HT-29 (cell line): ENCODE measurements at places on chromosomes 5 and 9.
A peak's percentile ranks its signal among the peaks of the same experiment; 100 is the strongest.

DNA sequence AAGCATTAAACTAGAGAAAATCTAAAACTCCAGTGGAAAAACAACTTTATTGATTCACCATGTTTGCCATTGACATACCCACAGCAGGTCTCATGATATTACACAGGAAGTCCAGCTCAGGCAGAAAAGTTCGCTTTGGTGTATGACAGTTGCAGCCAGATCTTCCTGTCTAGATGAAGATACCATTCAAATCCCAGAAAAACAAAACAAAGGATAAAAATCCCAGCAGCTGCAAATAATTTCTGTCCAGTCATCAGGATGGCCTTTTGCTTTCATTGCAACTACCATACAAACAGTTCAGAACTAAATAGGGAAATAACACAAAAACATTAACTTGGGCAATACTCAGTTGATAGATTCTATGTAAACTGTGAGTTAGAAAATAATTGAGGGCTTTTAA lies 136.0 kb upstream of the NREP start:
- DNase-seq = no peak

GRCh38 chr9:113511856-113512761 lies 48.6 kb downstream of the RGS3 start:
- no peak for DNase-seq

- no peak for DNase-seq
Measured at GRCh38 chr5:3412146-3412545, 183.5 kb upstream of the IRX1 start.

GRCh38 chr9:120486347-120486746 lies 93.6 kb downstream of the CDK5RAP2 start:
- no peak for DNase-seq

DNA sequence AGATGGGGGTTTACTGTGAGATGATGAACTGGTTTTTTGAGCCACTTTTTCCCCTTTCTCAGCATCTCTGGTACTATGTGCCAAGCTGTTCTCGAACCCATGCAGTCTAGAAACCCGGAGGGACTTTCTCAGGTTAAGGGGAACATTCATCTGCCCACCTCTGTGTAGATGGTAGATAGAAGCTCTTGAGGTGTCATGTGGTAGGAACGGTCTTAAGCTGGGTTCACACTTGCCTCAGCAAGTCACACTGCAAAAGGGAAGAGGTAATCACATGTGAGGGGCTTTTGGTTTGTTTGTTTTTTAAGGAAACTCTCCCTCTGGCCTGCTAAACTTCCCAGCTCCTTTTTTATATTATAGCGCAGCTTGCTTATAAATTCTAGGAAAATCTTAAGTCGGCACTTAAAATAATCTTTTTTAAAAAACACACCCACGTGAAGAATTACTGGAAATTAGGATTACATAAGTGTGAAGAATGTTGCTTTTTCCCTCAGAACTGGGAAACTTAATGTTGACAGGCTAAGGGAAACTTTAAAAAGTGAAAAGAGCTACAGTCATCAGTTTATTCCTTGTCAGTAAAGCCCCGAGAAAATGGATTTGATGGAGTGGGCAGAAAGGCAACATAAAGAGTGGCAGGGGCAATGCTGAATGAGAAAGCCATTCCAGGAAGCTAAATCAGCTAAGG lies 430.3 kb downstream of the ARHGEF28 start:
- no peak for DNase-seq

DNA sequence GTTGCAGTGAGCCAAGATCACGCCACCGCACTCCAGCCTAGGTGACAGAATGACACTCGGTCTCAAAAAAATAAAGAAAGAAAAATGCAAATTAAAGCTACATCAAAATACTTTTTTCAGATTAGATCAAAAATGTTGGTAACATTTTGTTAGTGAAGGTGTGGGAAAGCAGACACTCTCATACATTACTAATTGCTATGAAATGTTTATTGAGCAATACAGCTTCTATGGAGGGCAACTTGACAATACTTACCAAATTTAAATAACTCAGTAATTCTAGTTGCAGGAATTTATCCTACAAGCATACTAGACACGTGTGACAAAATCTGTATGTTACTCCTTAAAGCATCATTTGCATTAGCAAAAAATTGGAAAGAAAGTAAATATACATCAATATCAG lies 4.1 kb downstream of the TRIM23 start:
- DNase-seq = no peak

- DNase-seq = peak; percentile 11
Measured at GRCh38 chr9:4430432-4431261, 59.6 kb upstream of the SLC1A1 start.

GRCh38 chr9:97406620-97407177 lies 5.2 kb upstream of the TDRD7 start:
- peak; percentile 39 for DNase-seq

DNA sequence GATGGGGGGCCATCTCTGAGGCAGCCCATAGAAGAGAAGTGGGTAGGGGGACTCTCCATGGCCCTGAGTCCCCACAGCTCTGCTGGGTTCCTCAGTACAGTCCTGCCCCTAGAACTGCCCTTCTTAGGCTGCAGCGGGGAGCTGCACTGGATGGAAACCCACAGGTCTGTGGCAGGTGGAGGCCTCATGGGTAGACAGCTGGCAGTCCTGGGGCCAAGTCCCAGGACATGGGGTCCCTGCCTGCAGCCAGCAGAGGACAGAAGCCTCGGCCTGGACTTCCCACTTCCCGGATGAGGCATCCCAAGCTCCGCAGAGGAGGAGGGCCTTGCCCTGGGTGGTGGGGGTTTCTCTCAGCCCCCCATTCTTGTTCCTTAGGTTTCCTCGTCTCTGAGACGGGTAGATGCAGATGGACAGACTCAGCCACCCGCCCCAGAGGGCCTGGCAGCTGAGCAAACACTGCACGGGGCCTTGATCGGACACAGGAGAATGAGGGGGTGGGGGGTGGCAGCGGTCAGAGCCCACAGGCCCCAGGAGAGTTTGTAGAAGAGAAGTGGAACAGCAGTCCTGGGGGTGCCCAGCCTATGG lies 153.8 kb downstream of the C9orf50 start:
- no peak for DNase-seq

- no peak for DNase-seq
Measured at GRCh38 chr5:139898981-139899380, 103.4 kb downstream of the PSD2 start.

DNA sequence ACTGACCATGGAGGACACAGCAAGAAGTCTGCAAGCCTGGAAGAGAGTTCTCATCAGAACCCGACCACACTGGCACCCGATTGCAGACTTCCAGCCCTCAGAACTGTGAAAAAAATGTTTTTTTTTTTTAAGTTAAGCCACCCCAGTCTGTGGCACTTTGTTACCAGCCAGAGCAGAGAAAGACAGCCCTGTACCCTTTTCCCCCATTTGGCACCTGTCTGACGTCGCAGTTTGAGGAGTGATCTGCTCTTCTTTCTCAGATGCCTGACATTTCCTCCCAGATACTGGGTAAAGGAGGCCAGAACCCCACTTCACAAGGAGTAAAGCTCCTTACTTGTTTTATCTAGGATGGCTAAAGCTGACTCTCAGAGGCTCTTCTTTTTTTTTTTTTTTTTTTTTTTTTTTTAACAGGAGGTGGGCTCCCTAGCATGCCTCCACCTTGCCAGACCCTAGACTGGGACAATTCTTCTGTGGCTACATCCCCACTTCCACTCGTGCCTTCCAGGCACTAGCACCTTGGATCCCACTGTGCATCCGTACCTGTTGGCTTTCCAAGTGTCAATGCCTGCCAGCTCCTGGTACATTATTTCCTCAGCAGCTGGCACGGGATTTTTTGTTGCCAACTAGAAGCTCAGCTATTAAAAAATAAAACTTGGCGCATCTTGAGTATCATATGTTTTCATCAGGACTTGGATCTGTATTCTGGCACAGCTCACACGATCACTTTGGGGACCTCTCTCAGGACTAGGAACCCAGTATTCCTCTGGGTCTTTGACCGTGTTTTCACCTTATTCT lies 14.4 kb downstream of the CAMK4 start:
- DNase-seq = no peak

- no peak for DNase-seq
Measured at GRCh38 chr5:170228762-170229435, 3.9 kb upstream of the C5orf58 start.

DNA sequence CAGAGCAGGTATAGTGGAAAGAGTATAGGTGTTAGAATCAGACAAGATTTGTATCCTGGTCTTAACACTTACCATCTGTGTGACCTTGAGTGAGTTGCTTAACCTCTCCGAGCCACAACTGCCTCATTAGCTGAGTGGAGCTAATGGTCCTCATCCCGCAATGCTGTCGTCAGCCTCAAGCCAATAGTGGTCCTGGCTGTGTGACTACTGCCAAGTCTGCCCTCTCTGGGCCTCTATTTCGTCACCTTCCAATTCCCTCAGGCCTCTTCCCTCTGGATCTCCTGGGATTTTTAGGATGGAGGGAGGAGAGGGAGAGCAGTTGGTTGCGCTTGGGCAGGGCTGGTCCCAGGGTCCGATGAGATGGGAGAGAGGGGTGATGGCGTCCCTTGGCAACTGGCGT lies 41.6 kb downstream of the STOM start:
- DNase-seq = no peak

GRCh38 chr9:81244631-81245030 lies 444.7 kb downstream of the TLE1 start:
- no peak for DNase-seq

DNA sequence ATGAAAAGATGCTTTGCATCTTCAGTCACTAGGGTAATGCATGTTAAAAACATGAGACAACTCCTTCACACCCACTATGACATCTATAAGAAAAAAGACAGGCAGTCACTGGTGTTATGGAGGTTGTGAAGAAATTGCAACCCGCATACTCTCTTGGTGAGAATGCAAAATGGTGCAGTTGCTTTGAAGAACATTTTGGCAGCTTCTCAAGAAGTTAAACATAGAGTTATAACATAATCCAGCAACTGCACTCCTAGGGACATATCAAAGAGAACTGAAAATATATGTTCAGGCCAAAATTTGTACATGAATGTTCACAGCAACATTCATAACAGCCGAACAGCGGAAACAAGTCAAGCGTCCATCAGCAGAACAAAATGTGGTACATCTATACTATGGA lies 46.3 kb upstream of the TBC1D9B start:
- no peak for DNase-seq

DNA sequence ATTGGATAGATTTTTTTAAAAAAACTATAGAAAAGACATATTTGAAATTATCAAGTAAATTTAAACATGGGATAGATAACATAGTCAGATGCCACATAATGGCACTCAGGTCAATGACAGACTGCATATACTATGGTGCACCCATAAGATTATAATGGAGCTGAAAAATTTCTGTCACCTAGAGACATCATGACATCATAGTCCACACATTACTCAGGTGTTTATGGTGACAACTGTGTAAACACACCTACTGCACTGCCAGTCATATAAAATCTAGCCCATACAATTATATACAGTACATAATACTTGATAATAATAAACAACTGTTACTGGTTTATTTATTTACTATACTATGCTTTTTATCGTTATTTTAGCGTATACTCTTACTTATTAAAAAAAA lies 58.6 kb downstream of the CPLANE1 start:
- DNase-seq = no peak

DNA sequence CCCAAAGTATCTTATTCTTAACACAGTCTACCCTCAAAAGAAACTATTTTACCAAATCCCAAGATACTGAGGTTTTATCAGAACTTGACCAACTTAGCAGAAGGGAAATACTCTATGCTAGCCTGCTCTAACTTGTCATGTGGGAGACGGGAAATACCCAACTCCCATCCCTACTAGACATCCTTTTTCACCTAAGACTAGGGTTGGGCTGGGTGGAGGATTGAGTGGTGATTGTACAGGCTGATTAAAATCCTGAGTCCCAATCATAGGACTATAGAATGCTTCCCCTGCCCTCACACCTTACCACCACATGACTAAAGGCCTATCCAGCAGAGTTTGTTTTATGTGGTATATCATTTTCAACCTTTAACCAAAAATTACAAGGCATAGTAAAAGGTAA lies 786.5 kb downstream of the TAF11L14 start:
- DNase-seq = no peak

DNA sequence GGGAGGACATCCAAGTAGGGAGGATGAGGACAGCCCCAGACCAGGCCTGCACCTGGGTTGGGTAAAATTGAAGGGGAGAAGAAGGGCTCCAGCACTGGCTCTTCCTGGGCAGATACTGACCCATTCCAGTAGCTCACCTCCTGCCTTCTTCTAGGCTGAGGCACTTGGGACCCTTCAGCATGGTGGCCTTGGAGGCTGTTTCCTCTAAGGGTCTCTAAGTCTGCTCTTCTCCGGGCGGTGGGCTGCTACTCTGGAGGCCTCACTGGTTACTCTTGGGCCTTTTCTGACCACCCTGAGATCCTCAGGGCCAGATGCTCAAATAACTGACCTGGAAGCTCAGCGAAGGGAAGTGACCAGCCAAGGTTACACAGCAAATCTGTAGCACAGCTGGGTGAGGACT lies 2.8 kb upstream of the TIFAB start:
- DNase-seq = no peak

DNA sequence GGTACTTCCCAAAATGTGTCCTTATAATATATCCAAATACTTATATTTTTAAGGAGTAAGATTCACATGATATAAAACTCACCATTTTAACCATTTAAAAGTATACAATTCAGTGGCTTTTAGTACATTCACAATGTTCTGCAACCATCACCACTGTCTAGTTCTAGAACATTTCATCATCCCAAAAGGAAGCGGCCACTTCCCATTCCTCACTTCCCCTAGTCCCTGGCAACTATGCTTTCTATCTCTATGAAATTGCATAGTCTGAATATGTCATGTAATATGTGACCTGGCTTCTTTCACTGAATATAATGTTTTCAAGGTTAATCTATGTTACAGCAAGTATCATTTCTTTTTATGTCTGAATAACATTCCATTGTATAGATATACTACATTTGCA lies 615.1 kb upstream of the SGCD start:
- DNase-seq = no peak

DNA sequence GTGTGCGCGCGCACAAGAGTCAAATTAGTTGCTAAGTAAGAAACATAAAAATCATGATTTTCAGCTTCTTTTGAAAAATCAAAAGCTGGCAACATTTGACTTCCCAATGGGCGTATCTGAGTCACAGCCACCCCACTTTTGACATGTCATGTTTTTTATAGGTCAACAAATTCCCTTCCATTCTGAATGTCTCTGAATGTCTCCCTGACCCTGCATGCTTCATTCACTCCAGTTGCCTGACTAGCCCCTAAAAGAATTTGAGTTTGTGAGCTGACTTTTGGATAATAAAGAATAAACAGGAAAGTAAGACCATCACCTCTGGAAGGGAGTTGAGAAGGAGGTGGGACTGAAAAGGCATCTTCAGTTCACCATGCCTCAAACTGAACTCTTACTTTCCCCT lies 20.2 kb upstream of the GLIS3 start:
- DNase-seq = no peak

GRCh38 chr5:148091991-148092964 lies 28.5 kb downstream of the SPINK5 start:
- DNase-seq = peak; percentile 18

GRCh38 chr5:141517312-141517711 lies 28.4 kb downstream of the PCDHGC5 start:
- no peak for DNase-seq

GRCh38 chr5:131491749-131492148 lies 143.3 kb downstream of the RAPGEF6 start:
- no peak for DNase-seq

GRCh38 chr5:78893940-78894677 lies 91.0 kb downstream of the ARSB start:
- no peak for DNase-seq
